ENCODE measurements at places on chromosomes 6 and 20.

GRCh38 chr20:21505161-21505809 is 8.6 kb downstream of the NKX2-2 start:
- peak; percentile 82 for DNase-seq

GRCh38 chr20:35243986-35244385 is 17.5 kb downstream of the MMP24 start:
- no peak for DNase-seq

- no peak for DNase-seq
Observed at GRCh38 chr6:36353411-36353915, 16.8 kb upstream of the BNIP5 start.

DNA sequence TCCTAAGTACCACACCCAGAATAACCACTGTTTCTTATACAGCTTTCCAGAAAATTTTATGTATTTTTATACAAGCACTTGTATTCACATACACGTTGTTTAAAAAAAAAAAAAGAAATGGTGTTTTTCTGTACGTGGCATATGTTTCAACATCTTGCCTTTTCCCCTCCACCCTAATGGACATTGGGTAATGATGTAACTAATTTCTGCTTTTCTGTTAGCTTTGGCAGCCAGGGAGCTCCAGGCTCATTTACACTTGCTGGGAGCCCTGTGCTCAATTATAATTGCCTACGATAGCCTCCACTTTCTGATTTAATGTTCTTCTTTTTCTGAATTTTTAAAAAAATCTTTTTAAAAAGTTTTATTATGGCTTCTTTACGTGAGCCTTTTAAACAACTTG is 352.4 kb downstream of the UTRN start:
- DNase-seq, result no peak

GRCh38 chr20:4193069-4193452 is 177.7 kb upstream of the RNF24 start:
- no peak for DNase-seq

DNA sequence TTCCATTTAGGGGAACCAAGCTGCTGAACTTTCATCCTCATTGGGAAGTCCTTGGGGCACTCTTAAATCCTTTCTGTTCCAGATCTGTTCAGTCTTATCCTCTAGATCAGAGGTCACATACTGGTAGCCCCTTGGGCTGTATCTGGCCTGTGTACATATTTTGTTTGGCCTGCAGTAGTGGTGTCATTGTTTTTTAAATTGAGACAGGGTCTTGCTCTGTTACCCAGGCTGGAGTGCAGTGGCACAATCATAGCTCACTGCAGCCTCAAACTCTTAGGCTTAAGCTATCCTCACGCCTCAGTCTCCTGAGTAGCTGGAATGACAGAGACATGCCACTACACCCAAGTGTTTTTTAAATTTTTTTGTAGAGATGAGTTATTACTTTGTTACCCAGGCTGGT is 14.8 kb downstream of the RALY start:
- no peak for DNase-seq

GRCh38 chr20:37944456-37944981 is 41.6 kb downstream of the VSTM2L start:
- no peak for DNase-seq

DNA sequence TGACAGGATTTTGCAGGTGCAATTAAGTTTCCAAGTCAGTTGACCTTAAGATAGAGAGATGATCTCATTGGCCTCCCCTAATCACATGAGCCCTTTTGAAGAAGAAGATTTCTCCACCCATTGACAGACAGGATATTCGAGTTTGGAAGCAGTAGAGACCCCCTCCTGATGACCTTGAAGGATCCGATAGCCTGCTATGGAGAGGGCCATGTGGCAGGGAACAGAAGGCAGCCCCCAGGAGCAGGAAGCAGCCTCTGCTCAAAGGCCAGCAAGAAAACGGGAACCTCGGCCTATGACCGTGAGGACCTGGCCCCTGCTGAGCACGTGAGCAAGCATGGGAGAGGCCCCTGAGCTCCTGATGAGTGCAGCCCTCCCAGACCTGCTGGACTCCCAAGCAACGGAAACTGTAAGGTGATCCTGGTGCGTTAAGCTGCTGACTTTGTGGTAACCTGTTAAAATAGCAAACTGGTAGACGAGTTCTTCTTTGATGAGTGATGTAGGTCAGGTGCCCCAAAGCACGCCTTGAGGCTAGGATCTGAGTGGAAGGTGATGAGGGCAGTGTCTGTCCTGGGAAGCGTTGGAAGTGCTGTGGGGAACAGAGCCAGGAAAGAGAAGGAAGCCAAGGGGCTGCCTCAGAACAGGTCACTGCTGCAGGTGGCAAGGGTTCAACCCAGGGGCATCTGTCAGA is 18.5 kb upstream of the TUBB2A start:
- no peak for DNase-seq

- no peak for DNase-seq
Observed at GRCh38 chr6:169895000-169895759, 143.8 kb downstream of the ERMARD start.

DNA sequence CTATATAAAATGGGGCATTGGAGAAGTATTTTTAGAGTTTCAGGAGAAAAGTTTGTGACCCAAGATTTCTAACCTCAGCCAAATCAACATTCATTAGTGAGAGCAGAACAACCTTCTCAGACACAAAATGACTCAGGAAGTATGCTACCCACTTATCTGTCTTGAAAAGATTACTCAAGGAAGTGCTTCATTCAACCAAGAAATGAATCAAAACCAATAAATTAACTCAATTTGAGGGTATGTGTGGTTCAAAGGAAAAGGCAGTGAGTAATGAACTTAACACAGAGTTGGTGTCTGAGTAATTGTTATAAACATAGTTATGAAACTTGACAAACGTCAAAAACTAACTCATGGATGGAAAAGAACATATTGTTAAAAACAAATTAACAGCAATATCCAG is 227.6 kb downstream of the HAO1 start:
- DNase-seq, result no peak

DNA sequence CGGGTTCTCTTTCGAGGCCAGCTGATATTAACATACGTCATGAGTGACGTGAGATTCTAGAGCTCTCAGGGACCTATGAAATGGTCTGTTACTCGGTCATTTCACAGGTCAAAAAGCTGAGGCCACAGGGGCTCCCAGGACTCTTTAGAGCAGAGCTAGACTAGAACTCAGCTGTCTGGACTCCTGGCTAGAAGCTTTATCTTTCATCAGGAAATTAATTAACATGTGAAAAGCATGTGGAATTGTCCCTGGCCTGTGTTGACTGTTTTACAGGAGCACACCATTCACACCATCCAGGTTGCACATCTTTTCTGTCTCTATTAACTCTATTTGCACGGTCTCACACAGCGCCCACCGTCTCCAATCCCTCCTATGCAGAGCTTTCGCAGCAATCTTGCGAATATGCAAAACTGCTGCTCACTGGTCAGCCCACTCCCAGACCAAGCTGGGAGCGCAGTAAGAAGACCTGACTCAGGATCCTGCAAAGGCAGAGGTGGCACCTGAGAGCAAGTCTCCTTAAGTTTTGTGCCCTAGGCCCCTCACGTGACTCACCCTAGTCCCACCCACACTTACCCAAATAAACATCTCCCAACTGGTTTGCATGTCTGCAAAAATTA is 522.5 kb downstream of the CD83 start:
- no peak for DNase-seq

Measured in stimulated activated CD4-positive, alpha-beta T cell treated with anti-CD3 and anti-CD28 coated beads, Interleukin-12 subunit alpha, Interleukin-12 subunit beta, amount 100 ng/mL, for 24 hours (primary cell).